ENCODE measurements at places on chromosomes 11 and 22.

DNA sequence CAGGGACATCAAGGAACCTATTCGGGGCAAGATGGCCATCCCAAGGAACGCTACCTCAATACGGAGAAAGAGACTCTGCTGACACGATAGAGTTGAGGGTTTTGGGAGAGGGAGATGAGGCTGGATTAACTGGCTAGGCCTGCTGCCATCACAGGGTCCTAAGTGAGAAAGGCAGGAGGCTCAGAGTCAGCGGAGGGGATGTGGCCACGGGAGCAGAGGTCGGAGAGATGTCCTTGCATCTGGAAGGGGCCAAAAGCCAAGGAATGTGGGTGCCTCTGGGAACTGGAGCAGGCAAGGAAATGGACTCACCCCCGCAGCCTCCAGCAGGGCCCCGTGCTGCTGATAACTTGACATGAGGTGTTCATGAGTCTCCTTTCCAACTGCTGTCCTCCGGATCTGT is 31.0 kb upstream of the RFPL3 start:
- DNase-seq: no peak

DNA sequence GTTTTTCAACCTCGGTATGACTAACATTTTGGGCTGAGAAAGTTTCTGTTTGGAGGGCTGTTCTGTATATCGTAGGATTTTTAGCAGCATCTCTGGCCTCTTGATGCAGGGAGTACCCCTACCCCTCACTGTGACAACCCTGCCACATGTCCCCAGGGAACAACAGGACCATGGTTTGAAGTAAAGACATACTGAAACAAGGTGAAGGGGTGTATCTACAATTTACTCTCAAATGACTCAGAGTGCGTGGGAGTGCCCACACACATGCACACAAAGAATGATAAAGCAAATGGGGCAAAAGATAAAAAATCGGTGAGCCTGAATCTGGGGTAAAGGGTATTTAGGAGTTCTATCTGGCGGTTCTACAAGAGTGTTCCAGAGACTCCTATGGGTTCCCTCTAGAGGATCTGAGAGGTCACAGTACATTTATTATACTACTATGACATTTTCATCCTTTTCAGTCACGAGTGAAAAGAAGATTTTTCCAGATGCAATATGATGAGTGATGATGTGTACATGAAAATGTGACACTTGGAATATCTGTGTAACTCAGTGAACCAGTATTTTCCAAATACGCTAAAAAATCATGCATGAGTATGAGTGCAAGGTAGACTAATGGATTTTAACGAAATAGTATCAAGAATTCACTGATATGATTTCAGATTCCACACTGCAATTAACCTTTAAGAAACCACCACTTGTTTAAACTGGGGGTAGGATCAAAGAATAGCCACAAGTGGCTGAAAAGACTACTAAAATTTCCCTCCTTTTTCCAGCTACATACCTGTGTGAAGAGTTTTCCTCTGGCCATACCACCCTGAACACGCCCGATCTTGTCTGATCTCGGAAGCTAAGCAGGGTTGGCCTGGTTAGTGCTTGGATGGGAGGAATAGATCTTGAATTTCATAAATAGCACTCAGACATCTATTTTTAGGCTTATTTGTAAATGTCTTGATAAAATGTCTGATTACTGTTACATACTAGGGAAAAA is 56.3 kb upstream of the YPEL1 start:
- no peak for DNase-seq

GRCh38 chr11:21474529-21474928 is 718.4 kb upstream of the ANO5 start:
- no peak for DNase-seq

GRCh38 chr22:21990445-21991303 is 8.1 kb upstream of the TOP3B start:
- no peak for DNase-seq

DNA sequence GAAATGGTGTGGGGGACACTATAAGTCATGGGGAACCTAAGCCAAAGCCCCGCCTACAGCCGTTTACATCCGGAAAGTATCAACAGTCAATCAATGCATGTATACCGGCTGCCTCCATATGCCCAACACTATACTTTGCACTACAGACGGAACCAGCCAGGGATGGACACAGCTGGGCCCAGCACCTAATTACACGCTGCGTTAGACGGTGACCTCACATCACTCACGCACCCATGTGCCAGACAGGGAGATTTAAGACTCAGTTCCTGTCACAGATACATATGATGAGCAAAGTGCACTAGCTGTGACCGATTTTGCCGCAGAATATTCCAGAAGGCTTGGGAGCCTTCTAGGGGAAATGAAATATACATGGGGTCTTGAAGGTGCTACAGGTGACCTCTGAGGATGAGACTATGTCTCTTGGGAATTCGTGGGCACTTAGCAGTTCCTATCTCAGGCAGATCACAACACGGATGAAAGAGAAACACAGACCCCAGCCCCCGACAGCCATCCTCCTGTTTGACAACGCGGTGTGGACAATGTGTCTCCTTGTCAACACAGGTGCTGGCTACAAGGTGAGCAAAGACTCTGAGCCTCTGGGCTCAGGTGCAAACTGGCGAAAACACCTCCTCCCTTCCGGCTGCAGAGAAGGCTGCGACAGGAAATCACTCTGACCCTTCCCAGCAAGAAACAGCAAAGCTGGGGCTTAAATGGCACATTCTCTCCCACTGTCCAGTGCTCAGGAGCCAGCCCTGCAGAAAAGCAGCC is 8.0 kb downstream of the AHNAK start:
- no peak for DNase-seq

DNA sequence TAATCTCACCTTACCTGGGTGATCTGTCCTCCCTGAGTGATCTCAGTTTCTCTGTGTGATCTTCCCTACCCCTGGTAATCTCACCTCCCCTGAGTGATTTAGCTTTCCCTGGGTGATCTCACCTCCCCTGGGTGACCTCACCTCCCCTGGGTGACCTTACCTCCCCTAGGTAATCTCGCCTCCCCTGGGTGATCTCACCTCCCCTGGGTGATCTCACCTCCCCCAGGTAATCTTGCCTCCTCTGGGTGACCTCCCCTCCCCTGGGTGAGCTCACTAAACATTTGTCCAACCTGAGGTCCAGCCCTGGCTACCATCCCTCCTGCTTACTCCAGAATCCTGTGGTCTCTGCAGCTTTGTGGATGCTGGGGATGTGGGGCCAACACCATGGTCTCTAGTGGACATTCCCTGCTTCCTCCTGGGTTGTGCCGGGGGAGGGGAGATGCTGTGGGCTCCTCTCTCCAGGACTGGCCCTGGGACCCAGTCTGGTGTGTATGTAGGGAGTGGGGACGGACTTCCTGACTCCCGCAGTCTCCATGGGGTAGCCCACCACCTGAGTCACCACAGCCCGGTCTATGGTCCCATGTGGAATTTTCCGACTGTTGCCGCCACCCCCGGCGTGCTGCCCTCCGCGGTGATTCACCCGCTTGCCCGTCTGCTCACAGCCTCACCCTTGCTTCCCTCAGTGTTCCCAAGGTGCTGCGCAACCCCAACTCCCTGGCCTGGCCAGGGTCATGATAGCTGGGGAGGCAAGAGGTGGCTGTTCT is 9.9 kb downstream of the LSP1 start:
- DNase-seq: no peak

DNA sequence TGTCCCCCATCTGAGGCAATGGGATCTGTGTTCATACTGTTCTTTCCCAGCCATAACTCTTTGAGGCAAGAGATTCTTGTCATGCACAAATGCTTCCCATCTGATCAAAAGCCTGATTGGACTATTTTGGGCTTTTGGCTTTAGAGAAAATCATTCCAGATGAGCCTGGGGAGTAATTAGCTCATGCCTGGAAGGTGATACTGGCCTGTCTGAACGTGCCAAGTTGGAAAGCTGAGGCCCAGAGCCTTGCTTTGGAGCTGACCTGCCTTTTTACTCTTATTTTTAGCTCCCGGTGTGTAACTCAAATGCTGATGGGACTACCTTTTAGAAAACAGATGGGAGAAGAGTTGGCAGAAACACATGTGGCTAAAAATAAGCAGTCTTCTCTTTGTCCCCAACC is 105.0 kb downstream of the DBX1 start:
- no peak for DNase-seq

GRCh38 chr11:103110391-103110790 is 1.2 kb downstream of the DYNC2H1 start:
- no peak for DNase-seq

DNA sequence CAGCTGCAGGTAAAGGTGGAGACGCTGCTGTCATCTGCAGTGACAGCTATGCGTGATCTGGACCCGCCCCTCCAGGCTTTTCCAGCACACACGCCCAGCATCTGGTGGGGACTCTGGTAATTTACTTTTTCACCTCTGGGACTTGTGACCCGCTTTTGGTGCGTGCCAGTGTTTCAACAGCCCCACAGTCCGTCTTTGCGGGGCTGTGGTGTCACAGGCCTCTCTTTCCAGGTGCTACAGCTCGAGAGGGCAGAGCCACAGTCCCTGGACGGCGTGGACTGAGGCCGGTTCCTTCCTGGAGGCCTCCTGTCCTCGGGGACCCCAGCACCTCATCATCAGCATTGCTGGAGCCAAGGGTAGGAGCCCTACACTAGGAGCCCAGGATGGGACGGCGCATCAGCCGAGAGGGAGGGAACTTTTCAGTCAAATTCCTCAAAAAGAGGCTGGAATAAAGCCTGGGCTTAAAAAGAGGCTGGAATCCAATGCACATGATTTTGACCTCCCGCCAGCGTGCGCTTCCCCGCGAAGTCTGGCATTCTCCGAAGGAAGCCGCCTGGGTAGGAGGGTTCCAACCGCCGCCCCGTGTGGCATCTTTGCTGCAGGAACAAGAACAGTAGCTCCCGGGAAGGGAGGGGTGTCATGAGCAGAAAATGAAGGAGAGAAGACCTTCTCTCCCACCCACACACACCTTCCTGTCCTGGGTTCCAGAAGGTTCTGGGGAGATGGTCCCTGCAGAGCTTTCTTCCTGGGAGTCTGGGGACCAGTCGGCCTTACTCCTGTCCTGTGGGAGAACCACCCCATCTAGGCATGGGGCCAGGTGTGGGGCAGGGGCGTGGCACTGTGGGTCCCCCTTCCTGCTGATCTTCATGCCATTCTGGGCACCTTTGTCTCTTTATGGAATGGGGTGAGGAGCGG is 25.7 kb upstream of the KRTAP5-7 start:
- DNase-seq: no peak

DNA sequence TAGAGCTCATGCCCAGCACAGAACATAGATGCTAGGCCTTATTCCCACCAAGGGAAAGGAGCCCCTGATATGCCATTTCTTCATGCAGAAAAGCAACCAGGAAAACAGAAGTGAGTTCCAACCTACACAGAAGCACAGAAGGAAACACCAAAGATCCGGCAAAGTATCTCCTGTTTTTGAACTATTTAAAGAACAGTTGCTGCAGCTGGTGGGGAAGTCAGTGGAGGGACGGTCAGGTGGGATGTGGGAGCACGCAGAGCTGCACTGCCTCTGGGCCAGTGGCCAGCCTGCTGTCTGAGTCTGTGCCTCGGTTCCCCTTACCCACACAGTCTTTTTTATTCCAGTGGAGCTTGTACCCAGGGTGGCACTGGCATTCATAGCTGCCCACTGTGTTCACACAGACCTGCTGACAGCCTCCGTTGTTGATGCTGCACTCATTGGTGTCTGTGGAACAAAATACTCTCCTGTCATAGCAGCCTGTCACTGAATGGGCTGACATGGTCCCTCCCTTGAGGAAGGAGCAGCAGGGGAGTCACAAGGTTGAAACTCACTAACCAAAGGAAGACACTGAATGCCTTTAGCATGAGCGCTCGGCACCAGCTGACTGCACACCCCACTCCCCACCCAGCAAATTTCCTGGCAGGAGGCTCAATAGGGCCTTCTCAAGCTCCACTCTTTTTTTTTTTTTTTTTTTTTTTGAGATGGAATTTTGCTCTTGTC is 37.9 kb downstream of the SCUBE2 start:
- DNase-seq: no peak

DNA sequence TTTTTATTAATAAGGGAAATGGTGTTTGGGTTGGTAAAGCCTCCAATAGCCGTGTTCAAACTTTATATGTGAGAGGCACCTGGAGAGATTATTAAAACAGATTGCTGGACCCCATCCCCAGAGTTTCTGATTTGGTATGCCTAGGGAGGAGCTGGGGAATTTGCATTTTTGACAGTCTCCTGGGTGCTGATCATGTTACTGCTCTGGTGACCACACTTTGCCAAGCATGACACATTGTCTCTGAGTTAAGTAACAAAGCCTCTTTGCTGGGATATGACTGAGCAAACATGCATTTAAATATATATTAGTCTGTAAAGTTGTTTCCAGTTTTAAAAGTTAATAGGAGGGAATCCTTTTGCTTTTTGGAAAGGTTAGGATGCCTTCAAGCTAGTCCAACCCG is 140.4 kb downstream of the NAV2 start:
- DNase-seq: no peak

GRCh38 chr11:124301548-124301947 is 12.2 kb downstream of the OR8D1 start:
- no peak for DNase-seq

DNA sequence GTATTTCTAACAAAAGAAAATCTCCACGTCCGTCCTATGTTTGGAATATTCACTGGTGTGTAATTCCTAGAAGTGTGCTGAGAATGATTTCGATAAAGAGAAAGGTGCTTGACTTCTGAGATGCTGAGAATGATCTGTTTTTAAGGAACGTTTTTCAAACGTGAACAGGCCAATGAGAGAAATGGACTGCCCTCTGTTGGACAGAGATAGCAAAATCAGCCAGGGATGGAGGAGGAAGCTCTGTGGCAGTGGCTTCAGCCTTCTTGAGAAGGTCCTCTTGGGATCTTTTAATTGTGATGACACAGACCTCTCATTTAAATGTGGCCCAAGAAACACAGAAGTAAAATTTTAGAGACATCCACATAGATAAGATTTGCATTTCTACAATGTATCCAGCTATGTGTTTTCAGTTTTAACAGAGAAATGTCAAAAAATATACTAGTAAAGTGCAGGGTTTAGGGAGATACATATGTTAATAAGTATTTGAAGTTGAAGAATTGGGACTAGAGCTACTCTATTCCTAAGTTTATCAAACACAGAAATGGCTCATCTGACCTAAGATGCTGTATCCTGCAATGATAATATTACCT is 84.0 kb upstream of the RCN1 start:
- no peak for DNase-seq

DNA sequence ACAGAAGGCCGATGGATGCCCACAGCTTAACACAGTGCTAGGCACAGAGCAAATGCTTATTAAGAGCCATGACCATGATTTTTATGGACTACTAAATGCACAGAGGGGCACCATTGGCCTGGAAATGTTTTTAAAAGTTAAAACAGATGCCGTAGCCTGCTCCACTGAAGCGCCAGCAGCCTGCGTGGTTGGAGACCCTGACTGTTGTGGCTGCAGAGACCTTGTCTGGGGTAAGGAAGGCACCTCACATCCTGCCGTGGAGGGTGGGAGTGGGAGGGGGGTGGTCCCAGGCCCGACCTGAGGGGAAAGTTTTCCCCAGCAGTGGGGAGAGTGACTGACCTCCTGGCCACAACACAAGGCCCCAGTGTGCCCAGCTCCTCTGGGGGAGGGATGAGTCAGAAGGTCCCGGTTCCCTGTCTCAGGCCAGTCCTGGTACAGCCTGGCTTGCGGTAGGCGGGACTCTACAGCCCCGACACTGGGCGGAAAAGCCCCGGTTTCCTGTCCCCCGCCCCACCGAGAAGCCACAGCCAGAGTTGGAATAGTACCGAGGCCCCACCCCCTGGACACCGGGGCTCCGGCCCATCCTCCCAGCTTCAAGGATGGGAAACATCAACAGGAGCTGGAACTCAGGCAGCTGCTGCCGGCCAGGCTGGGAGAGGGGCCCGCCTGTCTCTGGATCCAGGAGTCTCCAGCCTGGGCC is 7.0 kb downstream of the CHST1 start:
- DNase-seq: no peak
